Psoas muscle (tissue), 8 donors: ENCODE measurements at places on chromosomes 7 and 10.

DNA sequence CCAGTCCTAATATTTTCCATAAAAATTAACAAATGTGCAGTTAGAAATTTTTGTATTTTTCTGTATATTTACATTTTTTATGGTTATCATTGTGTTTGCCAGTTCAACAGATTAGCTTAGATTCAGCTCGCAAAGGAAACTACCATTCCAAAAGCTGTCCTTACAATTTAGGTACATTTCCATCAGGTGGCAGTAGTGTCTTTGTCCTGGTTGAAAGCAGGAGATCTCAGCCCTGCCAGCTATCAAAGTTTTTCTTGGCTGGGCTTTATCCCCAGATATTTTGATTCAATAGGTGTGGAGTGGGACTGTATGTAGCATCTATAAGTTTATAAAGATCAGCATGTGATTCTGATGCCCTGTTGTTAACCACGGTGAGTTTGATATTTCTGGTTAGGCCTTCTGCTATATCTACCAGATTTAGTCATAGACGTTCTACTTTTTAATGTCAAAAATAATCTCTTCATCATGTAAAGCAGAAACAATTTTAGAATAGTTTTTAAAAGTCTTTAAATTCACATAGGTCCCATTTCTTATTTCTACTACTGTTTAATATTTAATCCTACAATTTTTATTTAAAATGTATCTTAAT lies 15.5 kb upstream of the ICA1 start:
- DNase-seq = no peak

- DNase-seq = no peak
Observed at GRCh38 chr7:112749775-112750174, 40.4 kb downstream of the TMEM168 start.

DNA sequence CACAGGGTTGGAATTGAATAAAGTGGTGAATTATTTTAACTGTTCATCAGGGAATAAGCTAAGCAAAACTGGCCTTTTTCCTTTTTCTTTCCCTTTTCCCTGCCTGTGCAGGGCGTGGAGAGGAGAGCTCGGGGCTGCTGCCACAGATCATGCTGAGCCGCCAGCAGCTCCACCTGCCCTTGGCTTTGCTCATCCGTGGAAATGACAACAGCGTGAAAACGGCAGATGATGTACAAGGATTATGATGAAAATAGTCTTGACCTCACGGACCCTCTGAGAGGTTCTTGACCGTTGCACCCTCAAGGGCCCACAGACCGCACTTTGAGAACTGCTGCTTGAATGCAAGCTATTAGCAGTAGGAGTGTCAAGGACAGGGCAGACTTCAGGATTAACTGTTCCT lies 10.6 kb downstream of the PPP2R2D start:
- DNase-seq = no peak

GRCh38 chr7:27802999-27803398 lies 63.0 kb downstream of the TAX1BP1 start:
- DNase-seq = no peak

DNA sequence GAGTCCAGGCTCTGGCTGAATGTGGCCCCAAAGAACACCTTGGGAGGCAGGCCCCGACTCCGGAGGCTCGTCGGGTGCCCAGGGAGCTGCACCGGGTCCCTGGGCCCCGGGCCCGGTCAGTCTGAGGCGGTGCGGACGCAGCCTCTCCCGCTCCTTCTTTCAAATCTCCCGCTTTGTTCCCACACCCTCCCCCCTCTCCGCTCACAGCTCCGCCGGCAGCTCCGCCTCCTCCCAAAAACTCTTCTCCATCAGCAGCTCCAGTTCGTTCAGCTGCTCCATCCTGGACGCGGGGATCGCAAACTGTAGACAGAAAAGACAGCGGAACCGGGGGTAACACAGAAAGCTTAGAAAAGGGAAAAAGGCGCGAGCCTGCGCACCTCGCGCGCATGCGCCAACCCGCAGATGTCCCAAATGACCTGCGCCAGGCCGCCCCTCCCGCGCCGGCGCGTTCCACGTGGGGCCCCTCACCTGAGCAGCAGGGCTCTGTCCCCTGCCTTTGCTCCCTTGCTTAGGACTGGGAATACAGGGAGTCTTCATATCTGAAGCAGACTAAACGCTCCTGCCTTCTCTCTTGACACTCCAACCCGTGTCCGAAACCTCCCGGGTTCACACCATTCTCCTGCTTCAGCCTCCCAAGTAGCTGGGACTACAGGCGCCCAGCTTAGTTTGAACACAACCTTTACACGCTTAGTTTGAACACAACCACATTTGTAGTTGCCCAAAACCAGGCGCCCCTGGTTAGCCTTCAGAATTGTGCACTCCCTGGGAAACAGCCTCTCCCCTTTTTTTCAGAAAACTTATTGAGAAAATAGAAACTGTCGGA lies at the start of gene DNA2:
TSS of gene DNA2 (minus strand) at position 388 of the 823 bp plus-strand sequence. CDS start at position 279, 109 bp downstream.
- peak; percentile 81 for DNase-seq

GRCh38 chr10:33535866-33536265 lies 201.4 kb upstream of the NRP1 start:
- DNase-seq = no peak
